Stimulated activated CD4-positive, alpha-beta T cell treated with anti-CD3 and anti-CD28 coated beads, Interleukin-1b, Interleukin-23, amount 100 ng/mL, for 48 hours (primary cell): ENCODE measurements at places on chromosomes 13 and 19.

GRCh38 chr19:4456843-4457653, 546 bp downstream of the UBXN6 start:
- DNase-seq: peak; percentile 27

DNA sequence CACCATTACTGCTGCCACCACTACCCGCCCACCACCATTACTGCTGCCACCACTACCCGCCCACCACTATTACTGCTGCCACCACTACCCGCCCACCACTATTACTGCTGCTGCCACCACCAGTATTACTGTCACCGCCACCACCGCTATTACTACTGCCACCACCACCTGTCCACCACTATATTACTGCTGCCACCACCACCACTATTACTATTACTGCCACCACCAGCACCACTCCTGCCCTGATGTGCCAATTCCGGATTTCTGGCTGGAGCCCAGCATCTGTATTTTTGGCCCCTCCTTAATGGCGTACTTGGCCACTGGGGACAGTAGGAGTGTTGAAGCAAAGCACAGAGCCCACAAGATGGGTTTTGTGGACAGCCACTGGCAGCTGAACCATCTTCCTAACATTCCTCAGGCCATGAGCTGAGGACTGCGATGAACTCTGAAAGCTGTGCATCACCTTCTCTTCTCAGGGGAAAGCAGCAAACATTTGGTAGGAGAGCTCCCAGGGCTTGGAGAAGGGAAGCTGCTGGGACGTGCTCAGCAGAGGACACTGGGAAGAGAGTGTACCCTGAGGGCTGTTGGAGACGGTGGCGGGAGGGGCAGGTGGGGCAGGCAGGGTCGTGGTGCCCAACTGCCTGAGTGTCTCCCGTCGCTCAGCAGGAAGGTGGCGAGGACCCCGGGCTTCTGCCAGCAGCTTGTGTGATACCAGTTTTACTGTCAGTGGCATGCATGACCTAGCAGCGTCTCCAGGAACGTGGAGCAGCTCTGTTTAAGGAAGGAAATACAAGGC, 23.0 kb downstream of the CUL4A start:
- DNase-seq: no peak

DNA sequence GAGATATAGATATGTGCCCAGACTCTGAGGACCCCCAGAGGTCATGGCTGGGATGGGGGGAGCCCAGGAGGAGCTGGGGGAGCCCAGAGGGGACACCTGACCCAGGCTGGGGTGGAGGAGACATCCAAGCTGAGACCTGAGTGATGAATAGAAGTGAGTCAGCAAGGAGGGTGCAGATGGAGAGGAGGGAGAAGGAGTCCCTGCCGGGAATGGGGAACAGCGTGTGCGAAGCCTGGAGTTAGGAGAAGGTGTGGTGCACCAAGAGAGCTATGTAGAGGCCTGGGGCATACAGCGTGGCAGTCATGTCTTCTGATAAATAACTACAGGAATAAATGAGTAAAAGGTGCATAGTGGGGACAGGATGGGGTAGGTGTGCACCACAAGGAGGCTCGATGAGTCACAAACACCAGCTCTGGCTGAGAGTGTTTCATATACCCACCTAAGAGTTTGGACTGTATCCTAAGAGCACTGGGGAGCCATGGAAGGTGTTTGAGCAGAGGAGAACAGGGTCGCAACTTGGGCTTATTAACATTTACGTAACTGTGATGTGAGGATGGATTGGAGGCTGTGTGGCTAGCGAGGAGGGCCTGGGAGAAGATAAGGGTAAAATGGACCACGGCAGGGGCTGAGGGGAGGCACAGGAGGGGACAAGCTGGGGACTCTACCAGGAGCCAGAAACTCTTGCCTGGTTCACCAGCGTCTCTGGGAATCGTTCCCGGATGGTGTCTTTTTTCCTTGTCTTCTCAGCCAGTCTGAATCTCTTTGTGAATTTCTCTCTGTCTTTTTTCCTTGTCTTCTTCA, 1.4 kb downstream of the CEACAM18 start:
- peak; percentile 54 for DNase-seq

GRCh38 chr19:13430790-13431582, 75.3 kb downstream of the CACNA1A start:
- peak; percentile 50 for DNase-seq

DNA sequence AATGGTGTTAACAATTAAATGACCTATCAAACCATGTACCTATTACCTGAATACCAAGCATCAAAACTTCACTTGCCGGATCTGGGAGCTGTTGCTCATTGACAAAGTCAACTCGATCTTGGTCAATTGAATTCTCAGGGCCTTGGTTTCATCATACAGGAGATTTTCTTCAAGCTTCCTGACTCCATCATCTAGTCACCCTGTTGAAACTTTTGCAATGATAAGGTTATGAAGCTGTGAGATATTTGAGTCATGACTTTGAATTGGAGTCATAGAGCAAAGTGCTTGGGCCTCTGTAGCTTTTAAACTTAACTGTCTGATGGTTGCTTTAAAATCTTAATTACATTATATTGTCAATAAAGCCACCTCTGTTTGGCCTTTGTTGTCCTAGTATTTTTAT, 260.9 kb downstream of the COG6 start:
- DNase-seq: no peak

DNA sequence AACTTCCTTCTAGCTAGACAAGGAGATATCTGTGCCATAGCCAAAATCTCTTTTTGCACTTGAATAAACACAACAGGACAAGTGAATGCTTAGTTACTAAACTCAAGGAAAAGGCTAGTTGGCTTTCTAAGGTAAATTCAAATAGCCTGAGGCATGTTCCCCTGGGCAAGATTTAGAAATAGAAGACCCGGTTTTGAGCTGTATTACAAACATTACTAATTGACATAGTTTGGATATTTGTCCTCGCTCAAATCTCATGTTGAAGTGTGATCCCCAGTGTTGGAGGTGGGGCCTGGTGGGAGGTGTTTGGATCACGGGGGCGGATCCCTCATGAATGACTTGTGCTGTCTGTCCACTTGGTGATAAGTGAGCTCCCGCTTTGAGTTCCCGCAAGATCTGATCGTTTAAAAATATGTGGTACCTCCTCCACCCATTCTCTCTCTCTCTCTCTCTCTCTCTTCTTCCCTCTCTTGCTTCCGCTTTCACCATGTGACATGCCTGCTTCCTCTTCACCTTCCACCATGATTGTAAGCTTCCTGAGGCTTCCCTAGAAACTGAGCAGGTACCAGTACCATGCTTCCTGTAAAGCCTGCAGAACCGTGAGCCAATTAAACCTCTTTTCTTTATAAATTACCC, 3.9 kb upstream of the KBTBD6 start:
- no peak for DNase-seq

- DNase-seq: no peak
These were observed 51.5 kb upstream of the USE1 start for GRCh38 chr19:17163652-17164051.

- DNase-seq: no peak
These were observed 44.3 kb downstream of the COL4A1 start for GRCh38 chr13:110262508-110263291.

DNA sequence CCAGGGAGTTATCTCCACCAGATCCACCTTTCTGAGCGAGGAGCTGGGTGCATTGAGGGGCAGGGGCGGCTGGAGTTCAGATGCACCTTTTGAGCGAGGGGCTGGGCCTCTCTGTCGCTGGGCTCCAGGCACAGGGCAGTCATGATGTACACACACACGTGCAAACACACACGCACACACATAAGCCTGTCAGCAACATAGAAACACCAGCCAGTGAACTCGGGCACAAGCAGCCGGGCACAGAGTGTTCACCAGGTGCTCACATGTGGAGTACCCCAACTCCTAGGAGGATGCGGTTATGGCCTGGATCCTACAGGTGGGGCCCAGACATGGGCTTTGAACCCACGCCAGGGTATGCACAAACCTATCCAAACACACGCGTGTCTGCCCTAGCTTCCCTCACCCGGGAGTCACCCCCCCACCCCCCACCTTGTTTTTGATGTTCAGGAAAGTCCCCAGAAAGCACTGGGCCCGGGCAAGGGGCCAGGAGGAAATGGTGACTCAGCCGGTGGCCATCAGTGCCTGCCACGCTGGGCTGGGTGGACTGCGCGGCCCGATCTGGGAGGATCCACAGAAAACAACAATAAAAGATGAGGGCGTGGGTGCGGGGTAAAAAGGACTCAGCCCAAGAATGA, 13.3 kb downstream of the ARRDC2 start:
- peak; percentile 41 for DNase-seq

DNA sequence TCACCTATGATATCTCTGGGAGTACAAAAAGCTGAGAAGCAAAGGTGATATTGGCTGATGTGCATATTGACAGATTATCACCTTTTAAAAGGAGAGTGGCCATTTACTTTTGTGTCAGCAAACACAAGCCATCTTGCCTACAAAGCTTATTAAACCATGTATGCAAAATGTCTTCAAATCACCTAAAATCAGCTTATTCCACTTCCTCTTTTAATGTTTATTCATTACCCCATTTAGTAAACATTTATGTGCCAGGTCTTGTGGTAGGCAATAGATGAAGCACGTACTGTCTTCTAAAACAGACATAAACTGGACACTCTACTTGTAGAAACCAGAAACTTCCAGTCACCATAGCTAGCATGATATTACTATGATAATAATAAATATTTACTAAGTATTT, 354.6 kb downstream of the RBM26 start:
- no peak for DNase-seq

GRCh38 chr19:38648769-38649304, 1.4 kb downstream of the ACTN4 start:
- DNase-seq: no peak

GRCh38 chr13:112697756-112698655, 8.2 kb downstream of the ATP11A start:
- no peak for DNase-seq

DNA sequence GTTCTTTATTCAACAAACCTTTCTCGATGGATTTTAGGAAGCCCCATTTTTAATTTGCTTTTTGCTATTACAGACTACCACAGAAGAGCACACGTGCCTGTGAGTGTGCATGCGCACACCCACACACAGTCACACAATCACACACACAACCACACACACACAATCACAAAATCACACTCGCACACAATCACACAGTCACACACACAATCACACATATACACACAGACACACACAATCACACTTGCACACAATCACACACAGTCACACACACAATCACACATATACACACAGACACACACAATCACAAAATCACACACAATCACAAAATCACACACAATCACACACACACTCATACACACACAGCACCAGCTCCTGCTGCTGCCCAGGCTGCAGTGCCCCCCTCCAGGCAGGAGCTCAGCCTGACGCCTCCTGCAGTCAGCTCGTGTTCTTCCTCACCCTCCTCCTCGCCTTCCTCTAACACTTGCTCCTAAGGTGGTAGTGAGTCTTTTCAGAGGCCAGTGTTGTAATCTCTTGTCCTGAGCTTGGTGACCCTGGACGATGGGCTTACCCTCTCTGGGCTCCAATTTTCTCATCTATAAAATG, 125.0 kb upstream of the SOX1 start:
- no peak for DNase-seq

GRCh38 chr19:1131718-1132551, 28.1 kb downstream of the GPX4 start:
- DNase-seq: peak; percentile 94

- DNase-seq: peak; percentile 26
These were observed 2.0 kb upstream of the KLF12 start for GRCh38 chr13:74136084-74136658.

DNA sequence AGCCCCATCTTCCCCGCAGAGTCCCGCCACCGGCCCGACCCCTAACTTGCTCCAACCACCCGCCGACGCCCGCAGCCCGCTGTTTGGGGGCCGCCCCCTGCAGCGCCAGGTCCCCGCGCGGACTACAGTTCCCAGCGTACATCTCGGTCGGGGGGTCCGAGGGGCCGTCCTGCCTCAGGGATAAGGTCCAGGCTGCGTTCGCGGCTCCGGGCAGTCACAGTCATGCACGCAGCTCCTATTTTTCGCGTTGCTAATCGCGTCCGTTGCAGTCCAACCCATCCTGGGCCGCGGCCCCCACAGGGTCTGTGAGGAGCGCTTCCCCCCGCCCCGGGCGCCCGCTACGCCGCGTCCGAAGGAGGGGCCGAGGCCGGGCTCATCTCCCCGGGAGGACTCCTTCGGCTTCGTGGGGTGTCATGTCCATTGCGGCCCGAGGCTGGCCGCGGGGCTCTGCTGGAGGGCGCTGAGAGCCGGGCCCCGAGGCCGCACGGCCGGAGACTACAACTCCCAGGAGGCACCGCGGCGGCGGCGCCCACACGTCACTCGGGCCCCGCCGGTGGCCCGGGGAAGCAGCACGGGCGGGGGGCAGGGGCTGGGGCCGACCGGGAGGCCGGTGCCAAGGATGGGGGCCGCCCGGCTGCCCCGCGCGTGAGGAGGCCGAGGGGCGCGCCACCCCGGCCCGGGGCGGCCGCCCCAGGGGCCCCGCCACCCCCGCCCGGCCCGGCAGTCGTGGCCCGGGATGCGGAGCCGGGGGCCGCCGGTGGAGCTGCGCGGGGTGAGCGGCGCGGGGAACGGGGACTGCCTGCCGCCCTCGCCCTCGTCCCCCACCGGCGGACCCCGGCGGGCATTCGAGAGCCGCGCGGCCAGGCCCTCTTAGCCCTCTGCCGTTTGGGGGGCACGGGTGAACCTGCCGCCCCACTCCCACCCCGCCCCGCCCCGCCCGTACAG, at the start of gene MAP3K10:
TSS of gene MAP3K10 (plus strand) at position 536 of the 945 bp plus-strand sequence. CDS start 606 bp downstream, outside the sequence.
- peak; percentile 79 for DNase-seq

GRCh38 chr19:49895566-49896297, 955 bp downstream of the IL4I1 start:
- peak; percentile 58 for DNase-seq

- no peak for DNase-seq
These were observed 708 bp upstream of the ESD start for GRCh38 chr13:46797501-46798237.

GRCh38 chr19:50548191-50549058, 19.8 kb downstream of the LRRC4B start:
- DNase-seq: no peak

DNA sequence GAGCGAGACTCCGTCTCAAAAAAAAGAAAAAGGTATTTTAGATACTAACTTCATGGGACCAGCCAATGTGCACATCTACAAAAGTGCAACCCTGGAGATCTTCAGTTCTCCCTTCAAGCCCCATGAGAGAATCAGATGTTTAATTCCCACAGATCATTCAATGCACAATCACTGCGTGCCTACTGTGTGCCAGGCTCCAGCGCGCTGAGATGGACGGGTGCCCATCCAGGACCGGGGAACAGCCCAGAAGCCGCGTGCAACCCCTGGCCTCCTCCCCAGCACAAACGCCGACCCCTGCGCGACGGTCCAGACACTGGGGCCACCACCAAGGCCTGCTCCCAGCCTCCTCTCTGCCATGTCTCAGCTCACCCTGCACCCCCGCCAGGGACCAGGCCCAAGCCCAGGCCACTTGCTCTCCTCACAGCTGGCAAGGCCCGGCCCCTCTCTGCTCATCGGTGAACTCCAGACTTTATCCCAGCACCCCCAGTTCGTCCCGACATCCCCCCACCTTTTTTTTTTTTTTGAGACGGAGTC, 5.3 kb downstream of the BTBD2 start:
- no peak for DNase-seq
